SJCRH30 (cell line): ENCODE measurements at places on chromosomes 3 and 15. TPM values are rescaled to one million over a fixed set of nuclear protein-coding genes. Genes with fewer than 3 reads are reported as not detected.

The SLC51A gene
- total RNA-seq, result not detected in 2 replicates

The CHRNA5 gene
- 19.2 and 21.7 TPM in 2 replicates for total RNA-seq

The EPM2AIP1 gene
- 13.4 and 15.2 TPM in 2 replicates for total RNA-seq

The C3orf49 gene
- total RNA-seq, result not detected in 2 replicates

The ALDH1L1 gene
- 0.05 and 0.08 TPM in 2 replicates for total RNA-seq

The PLAAT1 gene
- 25.2 and 27.1 TPM in 2 replicates for total RNA-seq

The TRIM59 gene
- 39.1 and 39.9 TPM in 2 replicates for total RNA-seq

The TRAT1 gene
- 0.08 TPM in 1 of 2 replicates, not detected in the other for total RNA-seq

The LTK gene
- 4.7 and 4.9 TPM in 2 replicates for total RNA-seq

The CPNE4 gene
- 0.04 and 0.10 TPM in 2 replicates for total RNA-seq

The CEP70 gene
- total RNA-seq, result 43.5 and 48.8 TPM in 2 replicates

The CYP11A1 gene
- total RNA-seq, result not detected in 2 replicates

The CLSTN2 gene
- total RNA-seq, result 9.5 and 10.0 TPM in 2 replicates

The RPP14 gene
- total RNA-seq, result 15.1 and 15.2 TPM in 2 replicates

The CERS3 gene
- total RNA-seq, result 0.05 and 0.16 TPM in 2 replicates

The SCAANT1 gene
- total RNA-seq, result not detected in 2 replicates

The CYP1A2 gene
- total RNA-seq, result not detected in 2 replicates

The AMIGO3 gene
- total RNA-seq, result 3.9 and 4.2 TPM in 2 replicates

The NANOGP8 gene
- not detected in 2 replicates for total RNA-seq

The TTC14 gene
- 25.4 and 30.1 TPM in 2 replicates for total RNA-seq

The SLC30A4 gene
- total RNA-seq, result 4.4 and 5.0 TPM in 2 replicates

The ZNF80 gene
- 0.04 TPM in 1 of 2 replicates, not detected in the other for total RNA-seq

The CPN2 gene
- not detected in 2 replicates for total RNA-seq
